ENCODE measurements at places on chromosomes 4 and X.
A peak's percentile ranks its signal among the peaks of the same experiment; 100 is the strongest.

GRCh38 chr4:118865091-118865708, 23.5 kb upstream of the SYNPO2 start:
- DNase-seq, result peak; percentile 68

GRCh38 chrX:20116087-20116576, 575 bp downstream of the MAP7D2 start:
- DNase-seq, result no peak

- no peak for DNase-seq
Measured at GRCh38 chrX:67351411-67351810, 192.4 kb upstream of the AR start.

DNA sequence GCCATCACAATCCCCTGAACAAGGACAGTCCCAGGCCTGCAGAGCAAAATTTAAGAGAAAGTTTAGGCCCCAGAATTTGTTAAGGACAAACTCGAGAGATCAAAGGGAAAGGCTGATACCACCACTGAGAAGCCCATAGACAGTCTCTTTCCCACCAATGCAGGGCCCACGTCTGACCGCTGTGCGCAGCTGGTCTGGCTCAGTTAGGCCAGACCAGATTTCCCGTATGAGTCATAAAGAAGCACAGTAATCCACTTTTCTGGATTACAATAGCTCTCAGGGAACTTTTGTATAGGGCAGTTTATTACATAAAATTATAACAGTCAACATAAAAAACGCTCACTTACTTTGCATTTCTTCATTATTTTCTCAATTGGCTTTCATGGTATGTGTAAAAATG, 259.5 kb downstream of the RCHY1 start:
- DNase-seq, result peak; percentile 11

DNA sequence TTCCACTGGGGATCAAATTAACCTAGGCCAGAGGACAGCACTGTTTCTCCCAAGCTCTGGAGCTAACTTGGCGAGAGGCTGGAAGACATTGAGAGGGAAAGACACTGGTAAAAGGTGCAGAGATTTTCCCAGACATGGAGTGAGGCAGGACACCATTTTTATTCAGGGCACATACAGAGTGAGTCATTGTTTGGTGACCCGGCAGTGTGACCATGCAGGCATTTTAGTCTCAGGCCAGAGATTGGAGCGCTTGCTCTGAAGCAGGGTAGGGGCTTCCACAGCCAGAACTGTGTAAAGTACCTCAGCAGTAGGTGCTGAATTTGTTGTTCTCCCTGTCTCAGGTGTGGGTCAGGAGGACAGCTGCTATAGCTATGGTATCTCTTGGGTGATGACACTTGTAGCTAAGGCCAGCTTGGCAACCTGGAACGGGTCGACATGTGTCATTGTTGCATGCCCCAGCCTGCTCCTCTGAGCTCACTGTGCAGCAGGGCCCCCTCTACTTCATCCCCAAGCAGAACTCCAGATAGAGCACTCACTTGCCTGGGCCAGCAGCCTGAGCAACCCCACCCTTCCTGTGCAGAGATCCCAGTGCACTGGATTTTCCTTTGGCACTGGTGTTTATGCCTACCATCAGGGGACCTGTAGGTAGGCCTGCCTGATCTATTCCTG, 79.8 kb upstream of the ATP8A1 start:
- DNase-seq, result no peak
